ENCODE measurements at places on chromosomes 1 and 21.
A peak's percentile ranks its signal among the peaks of the same experiment; 100 is the strongest.

GRCh38 chr1:19254416-19254815, 2.8 kb downstream of the MRTO4 start:
- no peak for DNase-seq

GRCh38 chr1:14263225-14263624, 335.3 kb upstream of the KAZN start:
- no peak for DNase-seq

GRCh38 chr1:247273013-247273412, 17.1 kb downstream of the VN1R5 start:
- DNase-seq = peak; percentile 29

- DNase-seq = peak; percentile 52
Measured at GRCh38 chr1:52296345-52296744, 69.7 kb downstream of the CC2D1B start.

DNA sequence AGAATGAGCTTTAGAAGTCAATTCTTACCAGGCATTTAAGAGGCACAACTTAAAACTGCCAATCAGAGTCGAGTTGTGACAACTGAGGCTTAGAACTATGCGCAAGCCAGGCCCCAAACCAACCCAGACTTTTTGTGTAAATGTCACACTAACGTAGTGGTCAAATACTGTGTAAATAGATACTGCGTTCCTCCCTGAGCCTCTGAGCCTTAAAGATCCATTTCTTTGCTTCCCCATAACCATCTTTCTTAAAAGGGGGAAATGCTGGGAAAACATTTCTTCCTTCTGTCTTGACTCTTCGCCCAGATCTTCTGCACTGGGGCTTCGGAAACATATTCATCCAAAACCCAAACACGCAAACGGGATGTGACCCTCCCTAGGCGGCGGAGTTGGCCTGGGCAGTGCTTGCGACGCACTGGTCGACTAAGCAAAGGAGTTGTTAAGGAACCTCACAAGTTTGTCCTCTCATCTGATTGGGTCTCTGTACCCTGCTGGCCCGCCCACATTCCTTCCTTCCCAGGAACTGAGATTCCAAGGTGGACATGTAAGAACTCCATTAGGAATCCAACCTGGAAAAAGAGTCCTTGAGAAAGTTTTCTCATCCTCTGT, 2.6 kb downstream of the ADAMTS5 start:
- peak; percentile 88 for DNase-seq

DNA sequence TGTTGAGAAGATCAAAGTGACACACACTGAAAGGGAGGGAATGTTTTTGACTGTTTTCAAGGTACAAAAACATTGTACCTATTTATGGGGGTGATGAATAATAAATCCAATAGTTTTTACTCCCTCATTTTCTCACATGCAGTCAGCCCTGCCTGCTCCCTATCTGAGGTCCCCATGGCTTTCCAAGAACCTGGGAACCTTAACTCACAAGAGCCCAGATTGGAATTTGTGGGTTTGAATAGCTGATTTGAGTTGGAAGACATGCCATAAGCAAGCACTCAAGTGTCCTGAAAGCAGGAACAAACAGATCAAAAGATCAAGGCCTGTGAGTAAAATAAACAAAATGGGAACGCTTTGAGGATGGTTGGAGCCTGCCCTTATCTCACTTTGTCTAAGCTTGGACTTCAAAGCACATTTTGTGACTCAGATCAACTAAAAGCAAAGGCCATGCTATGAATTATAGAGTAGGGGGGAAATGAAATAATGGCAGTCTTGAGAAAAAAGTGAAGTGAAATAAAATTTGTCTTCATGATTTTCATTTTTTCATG, 136.6 kb downstream of the LYPLAL1 start:
- DNase-seq = no peak

GRCh38 chr1:67630438-67631045, 54.5 kb upstream of the GADD45A start:
- no peak for DNase-seq

- no peak for DNase-seq
Measured at GRCh38 chr1:27555700-27556424, 48.1 kb downstream of the AHDC1 start.

GRCh38 chr21:46060596-46061061, 37.3 kb upstream of the COL6A2 start:
- peak; percentile 57 for DNase-seq

DNA sequence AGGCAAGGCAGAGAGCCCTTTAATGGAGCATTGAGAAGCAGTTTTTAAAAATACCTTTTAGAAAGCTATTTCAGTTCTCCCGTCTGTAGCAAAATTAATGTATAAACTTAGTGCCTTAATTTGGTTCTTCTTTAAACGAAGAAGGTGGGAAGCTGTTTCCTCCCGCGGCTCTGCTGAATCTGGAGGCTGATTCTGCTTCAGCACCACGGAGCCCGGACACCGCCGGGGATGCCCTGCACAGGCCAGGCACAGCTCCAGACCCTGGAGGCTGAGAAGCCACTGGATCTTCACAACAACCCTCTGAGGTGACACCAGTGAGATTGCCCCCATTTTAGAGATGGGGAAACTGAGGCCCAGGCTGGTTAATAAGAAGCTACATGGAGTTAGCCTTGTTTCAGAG, 175.8 kb upstream of the VAMP3 start:
- no peak for DNase-seq

DNA sequence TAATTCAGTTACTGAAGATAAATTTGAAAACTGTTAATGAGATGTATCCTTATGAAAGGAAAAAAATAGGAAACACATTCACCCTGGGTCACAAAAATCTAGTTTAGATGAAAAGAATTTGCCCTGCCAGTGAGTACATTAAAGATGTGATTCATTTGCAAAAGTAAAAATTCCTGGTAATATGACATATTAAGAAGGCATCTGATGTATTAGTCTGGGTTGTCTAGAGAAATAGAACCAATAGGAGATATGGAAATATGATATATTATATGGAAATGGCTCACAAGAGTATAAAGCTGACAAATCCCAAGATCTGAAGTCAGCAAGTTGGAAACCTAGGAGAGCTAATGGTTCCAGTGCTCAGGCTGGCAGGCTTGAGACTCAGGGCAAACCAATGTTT, 153.8 kb downstream of the MRPL39 start:
- no peak for DNase-seq

DNA sequence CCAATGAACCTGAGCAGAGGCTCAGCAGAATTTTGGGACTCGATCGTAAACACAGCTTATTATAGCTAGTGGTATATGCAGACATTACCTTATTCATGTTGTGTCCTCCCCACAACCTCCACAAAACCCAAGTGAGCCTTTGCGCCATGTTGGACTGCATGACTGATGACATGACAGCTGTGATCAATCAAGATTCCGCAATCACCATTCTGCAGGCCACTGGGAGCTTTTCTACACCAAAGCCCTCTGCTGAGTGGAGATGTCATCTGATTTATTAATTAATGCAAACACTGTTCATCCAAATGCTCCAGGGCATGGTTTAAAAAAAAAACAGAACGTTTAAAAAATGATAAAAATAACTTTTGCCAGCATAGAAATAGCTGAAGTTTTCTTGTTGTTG, 7.9 kb upstream of the SRP9 start:
- DNase-seq = no peak

- no peak for DNase-seq
Measured at GRCh38 chr1:86423873-86424272, at the start of gene CLCA2. TSS of gene CLCA2 (plus strand) at chr1:86424171. CDS start at chr1:86424248, 77 bp downstream.

GRCh38 chr1:183920651-183921050, 115.7 kb downstream of the RGL1 start:
- no peak for DNase-seq

- DNase-seq = no peak
Measured at GRCh38 chr1:168328731-168329364, 48.2 kb downstream of the TBX19 start.

DNA sequence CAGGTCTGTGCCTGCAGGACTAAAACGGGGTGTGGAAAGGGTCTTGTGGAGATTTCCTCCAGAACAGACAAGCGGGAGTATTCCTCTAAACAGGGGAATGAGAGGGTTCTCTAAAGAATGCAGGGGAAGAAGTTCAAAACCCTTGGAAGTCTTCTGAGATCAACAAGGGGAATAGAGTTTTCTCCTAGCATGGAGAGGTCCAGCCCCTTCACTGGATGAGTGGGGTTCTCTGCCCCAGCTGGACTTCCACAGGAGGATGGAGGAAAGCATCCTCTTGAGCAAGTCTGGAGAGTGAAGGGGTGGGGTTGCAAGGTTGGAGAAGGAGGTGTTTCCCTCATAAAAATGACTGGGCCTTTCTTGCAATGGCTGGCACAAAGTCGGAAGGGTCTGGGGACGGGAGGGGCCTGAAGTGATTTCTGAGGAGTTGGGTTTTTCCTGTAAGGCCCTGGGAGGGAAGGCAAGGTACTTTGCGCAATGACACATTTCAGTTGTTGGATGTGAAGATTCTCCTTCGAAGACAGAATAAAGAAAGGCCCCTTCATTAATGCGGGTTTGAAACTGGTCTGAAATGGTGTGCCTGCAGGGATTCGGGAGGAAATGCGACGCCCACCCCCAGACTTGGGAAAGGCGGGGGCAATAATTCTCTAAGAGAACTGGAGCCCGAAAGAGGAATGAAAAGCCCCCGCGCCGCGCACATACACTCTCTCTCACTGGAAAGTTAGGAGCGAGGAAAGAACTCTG, 884 bp downstream of the SPATA6 start:
- peak; percentile 65 for DNase-seq

DNA sequence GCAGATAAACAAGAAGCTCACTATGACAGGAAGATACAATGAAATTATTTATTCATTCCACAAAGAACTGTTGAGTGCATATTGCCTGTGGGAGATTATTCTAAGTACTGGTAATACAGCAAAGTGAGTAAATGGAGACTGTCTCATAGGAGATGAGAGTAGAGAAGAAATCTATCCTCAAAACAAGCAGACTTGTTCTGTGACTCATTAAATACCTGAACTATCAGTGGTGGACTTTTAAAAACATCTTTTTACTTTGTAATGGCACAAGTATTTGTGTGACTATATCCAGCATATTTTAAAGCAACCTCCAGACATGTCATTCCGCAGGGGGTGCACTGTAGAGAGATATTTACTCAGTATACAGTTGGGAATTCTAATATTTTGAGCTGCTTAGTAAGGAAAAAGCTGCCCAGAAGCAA, 259.2 kb downstream of the FMN2 start:
- DNase-seq = peak; percentile 84

DNA sequence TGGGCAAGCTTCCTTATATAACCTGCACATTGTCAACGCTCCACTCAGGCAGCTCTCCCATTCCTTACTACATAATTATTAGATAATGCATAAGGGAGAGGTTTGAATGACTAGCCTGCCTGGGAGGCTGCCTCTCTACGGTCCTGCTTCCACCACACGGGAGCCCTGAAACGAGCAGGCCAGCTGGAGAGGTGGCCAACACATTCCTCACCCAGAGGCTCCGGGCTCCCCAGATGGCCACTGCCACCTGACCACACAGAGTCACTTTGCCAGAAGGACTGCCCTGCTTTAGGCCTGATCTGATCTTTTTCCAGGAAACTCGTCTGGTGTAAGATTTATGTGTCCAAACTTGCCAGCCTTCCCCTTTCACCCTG, 27.9 kb downstream of the HIVEP3 start:
- no peak for DNase-seq

GRCh38 chr21:43916076-43916475, 51.1 kb downstream of the AGPAT3 start:
- no peak for DNase-seq

GRCh38 chr21:46017148-46017547, 35.6 kb downstream of the COL6A1 start:
- DNase-seq = no peak

GRCh38 chr21:45401916-45402900, 2.8 kb upstream of the COL18A1 start:
- no peak for DNase-seq

- DNase-seq = no peak
Measured at GRCh38 chr1:212987702-212988322, 27.9 kb downstream of the ANGEL2 start.

DNA sequence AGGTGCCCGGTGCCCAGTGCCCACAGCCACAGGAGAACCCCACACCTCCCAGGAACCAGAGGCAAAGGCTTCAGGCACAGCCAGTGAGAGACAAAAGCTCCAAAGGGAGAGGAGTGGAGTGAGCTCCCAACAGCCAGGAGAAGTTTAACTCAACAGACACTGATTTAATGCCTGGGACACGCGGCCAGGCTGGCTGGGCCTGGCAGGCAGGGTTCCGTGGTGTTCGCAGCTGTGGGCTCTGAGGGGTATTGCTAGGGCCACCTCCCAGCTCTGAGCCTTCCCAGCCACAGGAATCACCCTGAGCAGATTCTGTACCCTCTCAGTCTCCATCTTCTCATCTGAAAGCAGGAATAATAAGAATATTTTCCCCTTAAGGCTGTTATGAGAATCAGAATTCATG, 222.5 kb downstream of the NPHP4 start:
- DNase-seq = no peak

DNA sequence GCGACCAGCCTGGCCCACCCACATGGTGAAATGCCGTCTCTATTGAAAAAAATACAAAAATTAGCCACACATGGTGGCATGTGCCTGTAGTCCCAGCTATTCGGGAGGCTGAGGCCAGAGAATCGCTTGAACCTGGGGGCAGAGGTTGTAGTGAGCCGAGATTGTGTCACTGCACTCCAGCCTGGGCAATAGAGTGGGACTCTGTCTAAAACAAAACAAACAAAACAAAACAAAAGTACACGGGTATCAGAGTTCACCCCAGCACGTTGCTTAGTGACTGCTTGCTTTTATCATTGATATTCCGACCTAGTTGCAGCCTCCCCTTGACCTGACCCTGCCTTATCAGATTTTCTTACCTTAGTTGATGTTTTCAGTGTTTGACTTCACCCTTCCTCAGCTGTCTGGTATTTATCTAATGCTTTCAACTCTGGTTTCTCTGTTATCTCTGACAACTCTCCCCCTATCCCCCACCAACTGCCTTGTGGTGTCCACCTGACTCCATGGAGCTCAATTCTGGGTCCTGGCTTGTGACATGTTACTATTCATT, 5.1 kb downstream of the TLCD4 start:
- DNase-seq = no peak

DNA sequence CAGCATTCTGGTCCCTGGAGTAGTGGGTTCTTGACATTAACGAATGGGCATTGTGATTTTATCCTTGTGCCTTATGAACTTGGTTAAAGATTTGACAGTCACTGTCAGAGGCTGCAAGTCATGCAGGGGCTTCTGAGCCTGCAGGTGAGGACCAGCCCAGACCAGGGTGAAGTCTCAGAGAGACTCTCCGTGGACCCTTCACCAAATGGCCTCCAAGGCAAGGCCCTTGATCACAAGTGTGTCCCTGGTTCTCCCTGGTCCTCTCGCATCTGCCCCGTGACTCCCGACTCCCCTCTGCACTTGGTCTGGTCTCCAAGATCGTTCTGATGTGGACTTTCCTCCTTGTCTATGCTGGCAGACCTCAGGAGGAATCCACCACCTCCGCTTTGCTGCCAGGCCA, 476.5 kb upstream of the VAMP3 start:
- DNase-seq = no peak

DNA sequence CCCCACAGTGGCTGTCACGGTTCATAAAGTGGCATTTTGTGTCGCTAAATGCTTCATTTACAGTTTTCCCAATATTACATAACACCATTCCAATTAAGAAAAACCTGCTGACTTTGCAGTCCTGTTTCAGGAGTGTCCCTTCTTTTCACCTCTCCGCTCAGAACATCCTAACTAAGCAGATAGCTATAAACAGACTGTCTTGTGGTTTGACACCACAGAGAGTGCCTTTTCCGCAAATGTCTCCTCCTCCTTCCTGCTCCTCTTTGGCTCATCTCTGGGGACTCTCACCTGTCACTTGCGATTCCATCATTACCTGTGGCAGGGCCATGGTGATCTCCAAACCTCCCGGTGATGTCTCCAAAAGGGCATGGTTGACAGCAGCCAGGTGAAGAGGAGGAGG, 119.0 kb downstream of the CNIH3 start:
- no peak for DNase-seq

- peak; percentile 64 for DNase-seq
Measured at GRCh38 chr1:240091614-240092300, at the start of gene FMN2. TSS of gene FMN2 (plus strand) at chr1:240091883. CDS start at chr1:240092110, 227 bp downstream.

All from muscle of back (tissue), 13 donors.